ENCODE measurements at places on chromosomes 7 and 10.

- peak; percentile 34 for DNase-seq
Observed at GRCh38 chr10:15585303-15585715, 134.4 kb downstream of the ITGA8 start.

- DNase-seq, result no peak
Observed at GRCh38 chr10:22461891-22462290, 116.6 kb downstream of the SPAG6 start.

GRCh38 chr10:92108120-92108519 lies 182.8 kb downstream of the CPEB3 start:
- DNase-seq, result no peak

GRCh38 chr7:128011131-128011661 lies 20.0 kb downstream of the LRRC4 start:
- no peak for DNase-seq

- no peak for DNase-seq
Observed at GRCh38 chr10:13775786-13776775, 189.3 kb downstream of the PRPF18 start.

- DNase-seq, result no peak
Observed at GRCh38 chr10:5582736-5583135, 58.0 kb downstream of the CALML3 start.

DNA sequence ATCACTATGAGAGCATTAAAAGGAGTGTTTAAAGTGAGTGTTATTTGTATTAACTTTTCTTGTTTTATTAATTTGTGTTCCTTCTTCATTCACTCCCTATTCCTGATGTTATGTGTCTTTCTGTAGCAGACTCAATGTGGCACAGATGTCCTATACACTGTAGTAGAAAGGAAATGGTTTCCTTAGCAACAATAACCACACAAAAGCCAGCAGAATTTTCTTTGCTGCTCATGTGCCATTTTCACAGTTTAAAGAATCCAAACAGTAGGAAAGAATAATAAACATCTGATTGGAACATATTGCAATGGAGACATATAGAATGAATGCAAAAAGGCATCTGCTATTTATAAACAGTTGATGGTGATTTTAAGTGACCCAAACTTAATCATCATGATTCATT lies 763.6 kb downstream of the PHTF2 start:
- DNase-seq, result no peak

DNA sequence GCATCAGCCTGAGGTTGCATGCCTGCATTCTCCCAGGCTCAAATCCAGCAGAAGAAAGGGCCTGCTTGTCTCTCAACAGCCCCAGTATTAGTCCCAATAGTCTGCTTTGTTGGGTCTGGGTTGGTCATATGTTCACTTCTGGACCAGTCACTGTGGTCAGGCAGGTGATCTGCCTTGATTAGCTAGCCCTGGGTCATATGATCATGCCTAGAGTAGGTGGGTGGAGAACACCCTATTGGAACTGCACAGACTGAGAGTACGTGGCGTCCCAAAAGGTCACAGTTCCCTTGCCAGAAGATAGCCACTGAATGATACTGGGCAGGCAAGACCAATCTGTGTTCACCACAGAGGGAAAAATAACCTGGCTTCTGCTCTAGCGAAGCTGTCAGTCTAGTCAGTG lies 80.1 kb downstream of the SH2D4B start:
- DNase-seq, result no peak

DNA sequence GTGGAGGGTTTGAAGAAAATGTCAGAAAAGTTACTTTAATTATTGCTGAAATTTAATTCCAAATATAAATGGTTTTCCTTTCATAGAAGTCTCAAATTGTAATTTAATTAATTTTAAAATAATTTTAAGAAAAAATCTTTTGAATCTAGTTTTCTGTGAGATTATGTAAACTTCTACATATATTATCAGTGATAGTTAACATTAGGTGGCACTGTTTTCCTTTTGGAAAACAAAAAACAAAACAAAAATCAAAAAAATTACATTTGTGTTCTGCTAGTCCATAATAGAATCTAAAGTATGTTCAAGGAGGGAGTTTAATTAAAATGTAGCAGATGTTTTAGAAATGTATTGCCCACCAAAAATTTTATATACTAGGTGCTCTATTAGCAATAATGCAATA lies 1456.7 kb downstream of the REEP3 start:
- no peak for DNase-seq

GRCh38 chr7:93442478-93443224 lies 131.9 kb downstream of the CALCR start:
- peak; percentile 32 for DNase-seq

DNA sequence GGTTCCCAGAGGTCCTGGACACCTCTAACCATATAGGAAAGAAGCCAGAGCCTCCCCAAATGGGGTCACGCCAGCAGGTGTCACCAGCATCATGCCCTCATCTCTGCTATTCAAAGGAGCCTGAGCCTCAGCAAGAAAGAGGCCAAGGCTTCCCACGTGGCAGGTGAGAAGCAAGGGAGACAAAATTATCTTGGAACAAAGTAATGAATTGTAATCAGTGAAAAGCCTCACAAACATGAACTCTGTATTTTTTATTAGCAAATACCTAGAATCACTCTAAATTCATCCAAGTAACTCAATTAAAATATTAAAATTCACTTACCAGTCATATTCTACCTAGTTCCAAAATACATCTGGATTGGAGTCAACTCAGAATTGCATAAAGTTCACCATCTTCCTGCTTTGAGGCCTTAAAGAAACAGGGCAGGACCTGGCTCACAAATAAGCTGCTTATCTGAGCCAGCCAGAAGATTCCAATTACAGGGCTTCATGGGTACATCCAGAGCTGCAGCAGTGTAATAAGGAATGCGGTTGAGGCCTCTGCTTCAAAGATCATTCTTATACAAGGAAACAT lies 68.7 kb downstream of the SGMS1 start:
- no peak for DNase-seq

DNA sequence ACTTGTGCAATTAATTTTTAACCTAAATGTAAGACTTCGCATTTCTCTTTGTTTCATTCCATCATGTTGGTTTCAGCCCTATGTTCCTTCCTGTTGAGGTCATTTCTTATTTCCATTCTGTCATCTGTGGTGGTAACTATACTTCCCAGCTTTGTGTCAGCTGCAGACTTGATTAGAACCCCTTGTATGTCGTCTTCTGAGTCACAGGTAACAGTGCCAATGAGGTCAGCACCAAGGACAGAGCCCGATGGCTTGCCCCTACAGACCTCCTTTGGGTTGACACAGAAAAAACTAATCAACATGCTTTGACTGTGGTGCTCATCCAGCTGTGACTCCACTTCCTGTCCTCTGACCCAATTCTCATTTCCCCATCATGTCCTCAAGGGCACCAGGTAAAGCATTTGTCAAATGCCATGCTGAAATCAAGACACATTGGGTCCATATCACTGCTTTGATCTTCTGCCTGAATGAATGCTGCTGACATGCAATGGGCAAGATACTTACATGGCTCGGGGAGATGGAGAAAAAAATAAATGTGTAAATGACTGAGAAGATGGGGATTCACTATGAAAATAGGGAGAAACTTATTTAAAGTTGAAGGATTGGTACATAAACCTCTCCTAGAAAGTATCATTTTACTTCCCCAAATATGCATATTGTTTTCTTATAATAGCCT lies 25.6 kb upstream of the CRTAC1 start:
- no peak for DNase-seq

- no peak for DNase-seq
Observed at GRCh38 chr7:135389971-135390370, 119.9 kb downstream of the CNOT4 start.

DNA sequence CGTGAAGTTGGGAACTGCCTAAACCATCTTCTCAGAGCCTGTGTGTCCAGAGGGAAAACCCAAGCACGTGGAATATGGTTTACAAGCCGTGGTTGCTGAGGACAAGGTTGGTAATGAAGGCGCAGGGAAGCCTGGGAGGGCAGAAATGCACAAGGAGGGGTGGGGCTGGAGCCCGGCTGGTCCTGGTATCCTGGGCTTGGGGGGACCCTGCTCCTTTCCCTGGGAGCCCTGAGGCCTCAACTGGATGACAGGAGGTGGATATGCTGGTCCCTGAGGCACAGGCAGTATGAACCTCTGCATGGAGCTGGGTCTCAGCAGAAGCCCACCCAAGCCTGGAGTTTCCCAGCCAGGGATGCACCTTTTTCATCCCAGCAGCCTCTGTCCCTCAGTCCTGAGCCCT lies 80.3 kb upstream of the RET start:
- no peak for DNase-seq

- peak; percentile 58 for DNase-seq
Observed at GRCh38 chr10:122551450-122551849, 9.1 kb upstream of the DMBT1 start.

DNA sequence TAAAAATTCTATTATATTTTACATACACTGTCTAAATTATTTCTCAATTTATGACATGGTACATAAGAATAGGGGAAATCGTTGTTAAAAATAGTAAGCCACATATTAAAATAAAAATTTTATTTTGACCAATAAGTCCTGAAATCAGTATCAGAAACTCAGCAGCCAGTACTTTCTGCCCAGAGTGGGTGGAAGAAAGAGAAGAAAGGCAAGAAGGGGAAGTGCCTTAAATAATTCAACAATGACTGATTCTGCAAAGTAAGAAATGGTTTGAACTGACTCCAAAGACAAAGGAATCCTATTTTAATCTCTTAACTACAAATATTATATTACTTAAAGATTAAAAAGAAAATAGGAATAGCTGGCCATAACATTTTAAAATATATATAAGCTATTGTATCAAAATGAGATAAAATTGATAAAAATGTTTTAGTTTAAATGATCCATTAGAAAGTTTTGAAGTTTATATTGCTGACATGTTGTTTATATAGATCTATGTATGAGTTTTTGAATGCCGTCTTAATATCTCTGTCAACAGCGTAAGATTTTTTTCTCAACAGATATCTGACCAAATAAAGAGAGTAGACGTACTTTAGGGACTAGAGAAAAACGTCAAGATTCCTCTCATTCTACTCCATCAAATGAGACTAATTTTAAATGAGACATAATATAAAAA lies 30.2 kb upstream of the NRCAM start:
- no peak for DNase-seq

- no peak for DNase-seq
Observed at GRCh38 chr7:152467225-152467624, 31.4 kb upstream of the KMT2C start.

GRCh38 chr10:78934532-78934898 lies 134.3 kb upstream of the ZMIZ1 start:
- no peak for DNase-seq

DNA sequence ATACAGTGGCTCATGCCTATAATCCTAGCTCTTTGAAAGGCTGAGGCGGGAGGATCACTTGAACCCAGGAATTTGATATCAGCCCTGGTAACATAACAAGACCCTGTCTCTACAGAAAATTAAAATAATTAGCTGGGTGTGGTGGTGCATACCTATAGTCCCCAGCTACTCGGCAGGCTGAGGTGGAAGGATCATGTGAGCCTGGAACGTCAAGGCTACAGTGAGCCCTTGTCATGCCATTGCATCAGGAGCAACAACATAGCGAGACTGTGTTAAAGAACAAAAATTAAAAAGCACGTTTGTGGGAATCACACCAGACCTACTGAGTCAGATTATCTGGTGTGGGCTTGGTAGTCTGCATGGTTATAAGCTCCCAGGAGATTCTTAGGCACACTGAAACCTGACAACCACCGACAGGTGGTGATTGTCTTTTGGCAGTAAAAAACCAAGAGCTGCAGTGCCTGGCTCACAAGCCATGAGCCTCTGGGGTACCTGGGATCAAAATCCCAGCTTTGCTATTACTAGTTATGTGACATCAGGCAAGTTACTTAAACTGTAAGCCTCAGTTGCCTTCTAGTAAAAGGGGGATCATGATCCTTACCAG lies 146.9 kb downstream of the SND1 start:
- DNase-seq, result no peak

DNA sequence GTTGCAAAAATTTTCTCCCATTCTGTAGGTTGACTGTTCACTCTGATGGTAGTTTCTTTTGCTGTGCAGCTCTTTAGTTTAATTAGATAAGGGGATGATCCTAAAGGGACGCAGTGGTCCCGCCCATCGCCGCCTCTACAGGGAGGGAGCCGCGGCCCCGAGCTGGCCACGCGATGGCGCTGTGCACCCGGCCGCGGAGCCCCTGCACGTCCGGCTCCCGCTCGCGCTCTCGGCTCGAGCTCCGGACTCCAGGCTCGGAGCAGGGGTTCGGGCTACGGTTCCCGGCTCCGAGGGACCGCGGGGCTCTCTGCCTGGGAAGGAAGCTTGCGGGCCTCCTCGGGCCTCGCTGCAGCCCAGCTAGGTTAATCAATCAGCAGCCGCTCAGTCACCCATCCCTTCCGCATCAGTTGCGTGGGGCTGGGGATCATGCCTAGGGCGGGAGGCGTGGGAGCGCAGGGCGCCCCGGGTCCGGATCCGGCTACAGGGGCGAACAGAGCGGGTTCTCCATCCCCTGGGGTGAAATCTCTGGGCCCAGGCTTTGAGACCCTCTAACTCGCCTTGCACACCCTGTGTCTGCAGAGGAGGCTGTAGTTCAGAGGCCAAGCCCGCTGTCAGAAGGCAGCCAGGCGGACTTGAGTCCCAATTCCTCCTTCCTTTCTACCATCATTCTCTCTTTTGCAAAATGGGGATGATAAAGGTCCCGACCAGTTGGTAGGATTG lies 97.9 kb downstream of the WDR11 start:
- DNase-seq, result peak; percentile 68

DNA sequence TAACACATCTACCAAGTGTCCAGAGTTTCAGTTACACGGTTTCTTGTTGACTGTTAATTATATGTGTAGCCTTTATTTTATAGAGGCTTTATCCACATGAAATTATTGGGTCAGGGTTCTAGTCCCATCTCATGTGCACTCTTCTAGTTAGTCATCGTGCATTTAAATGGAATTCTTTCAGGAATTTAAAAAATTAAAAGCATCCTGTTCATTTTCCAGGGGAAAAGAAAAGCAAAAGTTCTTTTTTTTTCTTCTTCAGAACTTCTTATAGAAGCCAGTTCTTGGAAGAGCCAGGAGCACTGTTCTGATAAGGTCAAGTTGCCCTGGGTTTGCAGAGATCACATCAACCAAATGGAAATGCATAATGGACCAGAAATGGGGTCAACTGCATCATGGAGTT lies 324.7 kb downstream of the INHBA start:
- DNase-seq, result no peak

DNA sequence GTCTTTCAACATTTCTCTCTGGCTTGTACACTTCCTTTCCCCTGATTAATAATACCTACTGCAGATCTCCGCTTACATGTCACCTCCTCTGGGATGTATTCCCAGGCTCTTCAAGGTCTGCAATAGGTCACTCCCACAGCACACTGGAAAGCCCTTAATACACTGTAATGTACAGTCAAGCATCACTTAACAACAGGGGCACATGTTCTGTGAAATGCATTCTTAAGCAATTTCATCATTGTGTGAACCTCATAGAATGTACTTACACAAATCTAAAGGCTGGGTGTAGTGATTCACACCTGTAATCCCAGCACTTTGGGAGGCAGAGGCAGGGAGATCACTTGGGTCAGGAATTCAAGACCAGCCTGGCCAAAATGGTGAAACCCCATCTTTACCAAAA lies 1.9 kb downstream of the COX15 start:
- no peak for DNase-seq

- no peak for DNase-seq
Observed at GRCh38 chr7:79185605-79186004, 267.9 kb downstream of the MAGI2 start.

Data from stimulated activated naive CD8-positive, alpha-beta T cell treated with anti-CD3 and anti-CD28 coated beads, Interleukin-15, amount 100 ng/mL, for 72 hours (primary cell).